ENCODE measurements at places on chromosomes 7 and 10. TPM values are rescaled to one million over a fixed set of nuclear protein-coding genes. Genes with fewer than 3 reads are reported as not detected.

The PTPN20 gene
- 0.26 TPM for total RNA-seq

The OR9A2 gene
- not detected for total RNA-seq

The GCK gene
- total RNA-seq = 0.39 TPM

DNA sequence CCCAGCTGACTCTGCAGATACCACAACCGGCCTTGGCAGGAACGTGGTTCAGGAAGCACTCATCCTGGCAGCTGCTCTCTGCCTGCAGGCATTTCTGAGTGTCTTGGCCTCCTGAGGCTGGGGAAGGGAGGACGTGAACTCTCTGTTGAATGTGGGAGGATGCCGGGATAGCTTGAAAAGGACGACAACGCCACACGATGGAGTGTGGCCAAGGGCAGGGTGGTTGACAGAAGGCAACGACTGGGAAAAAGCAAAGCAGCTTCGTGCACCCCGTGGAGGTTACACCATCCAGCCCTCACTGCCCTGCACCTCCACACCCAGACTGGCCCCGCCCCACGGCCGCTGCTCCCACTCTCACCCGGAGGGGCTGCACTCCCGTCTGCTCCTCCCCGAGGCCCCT, 466.1 kb upstream of the FOXK1 start:
- DNase-seq = no peak

DNA sequence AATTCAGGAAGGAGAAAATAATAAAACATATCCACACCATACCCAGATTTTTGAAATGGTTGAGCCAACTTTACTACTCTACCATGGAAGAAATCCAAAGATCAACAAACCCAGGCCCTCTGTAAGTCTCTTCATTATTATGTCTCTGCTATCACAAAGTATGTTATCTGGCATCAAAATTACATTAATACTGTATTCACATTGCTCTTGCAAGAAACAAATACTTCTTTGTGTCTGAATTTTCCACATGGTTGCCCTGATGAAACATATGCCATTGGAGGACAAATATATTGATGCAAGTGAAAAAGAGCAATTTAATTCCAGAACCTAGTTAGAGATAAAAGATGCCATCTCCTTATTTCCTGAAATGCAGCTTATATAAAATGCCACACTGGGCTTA, 204.0 kb downstream of the FZD1 start:
- no peak for DNase-seq

DNA sequence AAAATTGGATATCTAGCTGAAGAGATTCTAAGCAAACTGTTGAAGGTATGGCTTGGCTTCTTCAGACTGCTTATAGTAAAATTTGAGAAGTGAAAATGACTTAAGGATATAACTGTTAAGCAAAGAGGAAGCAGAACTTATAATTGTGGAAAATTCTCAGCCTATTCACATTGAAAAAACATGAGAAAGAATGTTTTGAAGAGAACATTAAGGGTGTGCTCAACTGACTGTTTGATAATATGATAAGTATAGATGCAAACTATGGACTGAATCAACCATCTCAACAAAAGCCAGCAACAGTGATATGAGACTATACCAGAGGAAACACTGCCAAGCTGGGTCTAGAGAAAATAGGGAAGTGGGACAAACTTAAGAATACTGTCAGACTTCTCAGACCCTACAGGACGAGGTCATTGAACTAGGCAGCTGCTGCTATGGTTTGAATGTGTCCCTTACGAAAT, 133.1 kb upstream of the PPP1R3A start:
- DNase-seq = no peak

The PLPP4 gene
- 5.2 TPM for total RNA-seq

The SPRN gene
- not detected for total RNA-seq

Data from pulmonary artery endothelial cell (primary cell).